ENCODE measurements at places on chromosomes 2 and 18.

DNA sequence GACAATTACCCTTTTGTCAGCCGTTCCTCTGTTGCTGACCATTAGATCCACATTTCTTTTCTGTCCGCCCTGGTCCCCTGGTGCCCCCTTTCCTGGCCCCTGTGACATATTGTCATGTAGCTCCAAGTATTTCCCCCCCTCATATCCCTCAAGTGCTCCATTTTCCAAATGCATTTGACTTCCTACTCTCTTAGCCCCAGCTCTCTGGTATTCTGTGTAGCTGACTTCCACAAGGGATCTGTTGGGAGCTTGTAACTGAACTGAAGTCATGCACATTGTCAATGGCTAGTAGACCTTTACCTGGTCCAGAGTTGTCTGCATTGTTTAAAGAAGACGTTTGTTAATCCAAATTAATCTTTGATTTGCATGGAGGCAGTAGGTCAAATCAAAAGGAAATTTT lies 34.8 kb downstream of the LIPG start:
- no peak for DNase-seq

DNA sequence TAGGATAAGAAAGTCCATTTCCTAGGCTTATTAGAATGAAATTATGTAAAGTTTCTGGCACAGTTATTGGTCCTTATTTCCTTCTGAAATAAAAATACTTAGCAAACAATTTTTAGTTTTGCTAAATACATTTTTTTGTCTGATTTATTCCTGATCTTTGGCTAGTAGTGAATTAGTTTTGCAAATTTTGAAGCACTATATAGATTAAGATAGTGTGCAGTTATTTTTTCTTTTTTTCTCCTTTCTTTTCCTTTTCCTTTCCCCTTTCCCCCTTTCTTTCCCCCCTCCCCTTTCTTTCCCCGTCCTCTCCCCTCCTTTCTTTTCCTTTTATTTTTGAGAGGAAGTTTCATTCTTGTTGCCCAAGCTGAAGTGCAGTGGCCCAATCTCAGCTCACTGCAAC lies 59.7 kb downstream of the BIRC6 start:
- DNase-seq, result no peak

- DNase-seq, result no peak
These were observed 48.2 kb downstream of the CABYR start for GRCh38 chr18:24187049-24187448.

DNA sequence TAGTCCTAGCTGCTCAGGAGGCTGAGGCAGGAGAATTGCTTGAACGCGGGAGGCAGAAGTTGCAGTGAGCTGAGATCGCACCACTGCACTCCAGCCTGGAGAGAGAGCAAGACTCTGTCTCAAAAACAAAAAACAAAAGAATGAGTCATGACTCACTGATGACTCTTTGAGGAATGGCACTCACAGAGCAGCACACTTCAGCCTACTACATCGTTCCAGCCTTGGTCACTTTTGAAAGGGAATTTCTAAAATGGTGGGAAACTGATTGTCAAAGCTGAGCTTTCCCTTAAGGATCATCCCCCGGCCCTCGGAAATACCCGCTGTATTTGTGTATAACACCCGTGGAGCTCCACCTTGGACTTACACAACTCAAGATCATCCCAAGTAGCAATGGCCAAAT lies 217.3 kb upstream of the HS6ST1 start:
- no peak for DNase-seq

GRCh38 chr2:204834716-204835384 lies 289.6 kb downstream of the PARD3B start:
- no peak for DNase-seq

GRCh38 chr2:194591192-194591591 lies 1065.8 kb upstream of the SLC39A10 start:
- no peak for DNase-seq

- DNase-seq, result no peak
These were observed 32.7 kb downstream of the TMEM131 start for GRCh38 chr2:97963079-97963406.

DNA sequence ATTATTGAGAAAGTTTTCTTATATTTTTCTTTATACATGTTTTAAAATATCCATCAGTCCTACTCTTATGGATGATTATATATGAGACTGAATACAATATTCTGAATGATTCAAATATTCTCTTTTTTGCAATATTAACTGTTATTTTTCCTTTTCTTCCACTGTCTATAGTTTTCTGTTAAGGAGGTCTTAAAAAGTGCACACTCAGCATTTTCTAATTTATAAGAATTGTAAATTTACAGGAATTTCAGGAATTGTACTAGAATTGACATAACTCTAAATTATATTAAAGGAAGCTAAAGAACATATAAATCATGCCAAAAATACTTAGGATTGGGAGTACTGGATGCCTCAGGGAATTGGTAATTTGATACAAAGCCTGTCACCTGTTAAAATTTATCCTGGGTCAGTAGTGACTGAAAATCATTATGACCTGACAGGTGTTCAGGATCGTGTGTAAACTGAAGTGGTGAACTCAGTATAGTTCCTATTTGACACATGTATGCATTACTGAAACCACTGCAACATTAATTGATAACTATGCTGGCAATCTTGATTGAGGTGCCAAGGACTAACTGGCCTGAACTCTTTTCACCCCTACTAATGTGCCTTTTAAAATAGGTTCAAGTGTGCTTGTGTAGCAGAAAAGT lies 30.4 kb downstream of the MSTN start:
- DNase-seq, result no peak

- no peak for DNase-seq
These were observed 100.5 kb upstream of the ODC1 start for GRCh38 chr2:10548626-10549025.
